Lung (tissue), 17 donors: ENCODE measurements at places on chromosomes 7 and 10. TPM values are rescaled to one million over a fixed set of nuclear protein-coding genes. Genes with fewer than 3 reads are reported as not detected.

DNA sequence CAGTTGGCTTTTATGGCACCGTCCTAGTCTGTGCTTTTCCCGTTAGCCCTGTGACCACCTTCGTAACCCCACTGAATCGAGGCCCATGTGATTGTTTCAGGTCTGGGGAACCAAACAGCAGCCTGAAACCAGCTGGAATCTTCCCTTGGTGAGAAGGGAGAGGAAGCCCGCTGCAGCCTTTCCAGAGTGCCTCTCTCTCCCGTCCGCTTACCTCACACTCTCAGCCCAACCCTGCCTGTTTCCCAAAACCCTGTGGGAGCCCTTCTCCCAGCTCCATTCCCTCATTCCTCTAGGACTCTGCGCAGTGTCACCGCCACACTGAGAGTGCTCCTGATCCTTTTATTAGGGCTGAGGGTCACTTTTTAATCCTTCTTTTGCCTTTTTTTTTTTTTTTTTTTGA lies 139.6 kb downstream of the WDR37 start:
- peaks cover 5% of the 10 kb centered on the region for H3K4me1 ChIP-seq
- peaks cover 4% of the 10 kb centered on the region for H3K27me3 ChIP-seq
- no peak overlapping the region for H3K4me3 ChIP-seq
- no peak for DNase-seq
- no peaks in the 10 kb centered on the region for H3K36me3 ChIP-seq
- no peak overlapping the region for H3K27ac ChIP-seq

- H3K36me3 ChIP-seq: no peaks in the 10 kb centered on the region
- no peak overlapping the region for H3K27ac ChIP-seq
- H3K4me1 ChIP-seq: no peaks in the 10 kb centered on the region
- H3K27me3 ChIP-seq: no peaks in the 10 kb centered on the region
- DNase-seq: no peak
These were observed 111.7 kb downstream of the GPR26 start for GRCh38 chr10:123777881-123778280.

GRCh38 chr10:4810092-4810491 lies 15.9 kb upstream of the AKR1E2 start:
- no peaks in the 10 kb centered on the region for H3K4me1 ChIP-seq
- no peak overlapping the region for H3K4me3 ChIP-seq
- H3K36me3 ChIP-seq: no peaks in the 10 kb centered on the region
- peak; percentile 75 for DNase-seq
- H3K27ac ChIP-seq: no peak overlapping the region

DNA sequence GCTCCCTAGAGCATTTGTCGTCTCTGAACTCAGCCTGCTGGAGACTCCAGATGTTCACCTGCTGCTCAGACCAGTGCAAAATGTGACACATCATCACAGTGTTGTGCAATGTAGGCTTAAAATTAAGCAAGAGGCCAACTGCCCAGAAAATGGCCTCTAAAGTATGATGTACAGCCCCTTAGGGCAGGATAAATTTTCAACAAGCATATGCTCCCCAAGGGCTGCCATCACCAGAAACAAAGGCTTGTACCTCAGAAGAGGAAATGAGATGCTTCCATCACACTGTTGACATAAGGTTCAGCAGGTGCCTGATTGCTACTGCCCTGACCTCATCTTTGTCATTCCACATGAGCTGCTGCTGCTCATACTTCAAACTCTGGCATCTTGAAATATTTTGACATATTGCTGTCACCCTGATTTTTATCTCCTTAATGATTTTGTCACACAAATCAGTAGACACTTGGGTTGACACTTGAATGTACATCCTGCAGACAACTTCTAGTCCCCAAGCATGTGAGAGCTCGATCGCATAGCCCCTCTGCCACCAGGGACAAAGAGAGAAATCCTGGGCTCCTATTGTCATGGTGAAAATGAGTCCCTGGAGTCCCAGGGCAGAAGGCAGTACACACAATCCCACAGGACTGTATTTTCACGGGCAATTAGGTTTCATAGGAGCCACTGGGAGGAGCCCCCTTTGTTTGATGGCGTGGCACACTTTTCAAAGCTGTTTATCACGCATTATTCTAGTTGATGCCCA lies 219.7 kb upstream of the STK17A start:
- no peaks in the 10 kb centered on the region for H3K36me3 ChIP-seq
- no peaks in the 10 kb centered on the region for H3K27me3 ChIP-seq
- peak; percentile 62 for DNase-seq
- no peaks in the 10 kb centered on the region for H3K4me1 ChIP-seq
- H3K27ac ChIP-seq: no peak overlapping the region
- no peak overlapping the region for H3K4me3 ChIP-seq

Gene TRIM50
- total RNA-seq: not detected

DNA sequence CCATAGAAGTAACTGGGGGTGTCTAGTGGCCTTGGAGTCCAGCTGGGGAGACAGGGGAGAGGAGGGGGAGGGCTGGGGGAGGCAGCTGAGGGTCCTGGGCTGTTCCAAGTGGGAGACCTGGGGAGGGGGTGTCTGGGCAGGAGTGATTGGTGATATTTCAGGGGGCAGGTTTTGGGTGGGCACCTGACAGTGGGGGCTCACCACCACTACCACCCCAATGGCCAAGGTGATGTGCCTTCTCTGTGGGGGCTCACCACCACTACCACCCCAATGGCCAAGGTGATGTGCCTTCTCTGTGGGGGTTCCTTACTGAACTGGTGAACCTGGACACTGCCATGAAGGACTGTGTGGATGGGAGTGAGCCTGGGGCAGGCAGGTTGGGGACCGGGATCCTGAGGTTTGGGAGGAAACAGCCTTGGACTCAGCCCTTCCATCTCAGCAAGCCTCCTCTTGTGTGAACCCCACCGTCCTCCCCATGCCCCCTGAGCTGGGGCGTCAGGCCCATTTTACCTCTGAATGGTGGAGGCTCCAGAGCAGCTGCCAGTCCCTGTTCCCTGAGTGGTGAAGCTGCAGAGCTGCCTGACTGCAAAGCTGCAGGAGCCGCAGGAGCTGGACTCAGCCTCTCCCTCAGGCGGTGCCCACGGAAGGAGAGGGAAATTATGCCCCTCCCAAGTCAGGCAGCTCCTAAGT lies 50.6 kb upstream of the ZNF716 start:
- no peaks in the 10 kb centered on the region for H3K27me3 ChIP-seq
- H3K4me1 ChIP-seq: no peaks in the 10 kb centered on the region
- H3K27ac ChIP-seq: no peak overlapping the region
- DNase-seq: no peak
- no peak overlapping the region for H3K4me3 ChIP-seq

Gene DKK1
- total RNA-seq: 1.2 TPM

DNA sequence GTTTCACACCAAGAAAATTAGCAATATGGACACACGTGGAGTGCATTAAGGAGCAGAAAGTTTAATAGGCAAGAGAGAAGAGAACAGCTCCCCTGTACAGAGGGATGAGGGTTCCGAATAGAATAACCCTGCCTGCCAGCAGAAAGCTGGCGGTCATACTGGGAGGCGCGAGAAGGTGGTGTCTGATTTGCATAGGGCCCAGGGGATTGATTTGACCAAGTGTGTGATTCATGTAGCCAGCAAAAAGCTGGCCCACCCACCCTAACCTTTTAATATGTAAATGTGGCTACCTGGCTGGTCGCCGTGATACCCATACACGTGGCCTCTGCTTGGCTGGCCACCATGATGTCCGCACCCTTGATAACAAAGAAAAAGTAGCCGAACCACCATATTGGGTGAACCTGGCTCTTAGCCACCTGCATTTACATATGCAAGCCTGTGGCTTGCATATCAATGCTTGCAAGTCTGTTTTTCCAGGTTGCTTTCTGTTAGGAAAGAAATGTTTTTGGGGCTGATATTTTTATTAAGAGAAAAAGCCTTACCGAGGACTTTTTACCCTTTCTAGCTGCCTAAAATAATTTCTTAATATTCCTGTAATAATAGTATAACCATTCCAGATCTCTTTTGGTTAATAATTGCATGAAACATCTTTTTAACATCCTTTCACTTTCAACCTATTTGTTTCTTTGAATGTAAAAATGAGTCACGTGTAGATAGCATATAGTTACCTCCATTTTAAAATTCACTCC lies 20.5 kb upstream of the VWDE start:
- H3K4me1 ChIP-seq: no peaks in the 10 kb centered on the region
- no peak overlapping the region for H3K4me3 ChIP-seq
- H3K36me3 ChIP-seq: no peaks in the 10 kb centered on the region

- no peak overlapping the region for H3K4me3 ChIP-seq
- no peak overlapping the region for H3K27ac ChIP-seq
- H3K36me3 ChIP-seq: no peaks in the 10 kb centered on the region
- DNase-seq: no peak
These were observed 201.1 kb downstream of the GLRX3 start for GRCh38 chr10:130337305-130337640.

- H3K27ac ChIP-seq: no peak overlapping the region
- no peak overlapping the region for H3K4me3 ChIP-seq
- DNase-seq: no peak
- H3K4me1 ChIP-seq: peaks cover 5% of the 10 kb centered on the region
- H3K27me3 ChIP-seq: no peaks in the 10 kb centered on the region
- no peaks in the 10 kb centered on the region for H3K36me3 ChIP-seq
These were observed 52.3 kb upstream of the ANTXRL start for GRCh38 chr10:46234431-46235060.

Gene HOXA11
- not detected for total RNA-seq
